Stimulated activated CD8-positive, alpha-beta memory T cell treated with anti-CD3 and anti-CD28 coated beads, Interleukin-2, amount 100 ng/mL, for 1 hour (primary cell): ENCODE measurements at places on chromosomes 1 and 21.

DNA sequence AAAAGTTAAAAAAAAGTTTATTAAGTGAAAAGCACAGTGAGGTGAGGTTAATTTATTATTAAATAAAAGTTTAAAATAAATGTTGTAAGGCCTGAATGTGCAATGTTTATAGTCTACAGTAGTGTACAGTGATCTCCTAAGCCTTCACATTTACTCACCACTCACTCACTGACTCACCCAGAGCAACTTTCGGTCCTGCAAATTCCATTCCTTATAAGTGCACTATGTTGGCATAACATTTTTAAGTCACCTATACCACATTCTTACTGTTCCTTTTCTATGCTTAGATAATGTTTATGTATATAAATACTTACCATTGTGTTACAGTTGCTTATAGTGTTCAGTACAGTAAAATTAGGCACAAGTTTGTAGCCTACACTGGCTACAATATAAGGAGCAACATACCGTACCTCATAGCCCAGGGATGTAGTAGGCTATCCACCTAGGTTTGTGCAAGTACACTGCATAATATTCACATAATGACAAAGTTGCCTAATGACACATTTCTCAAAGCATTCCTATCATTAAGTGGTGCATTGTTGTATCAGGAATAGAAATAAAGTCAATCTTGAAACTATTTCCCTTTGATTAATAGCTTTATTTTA, 426.5 kb upstream of the BRINP3 start:
- no peak for DNase-seq

GRCh38 chr1:56106531-56107274, 472.7 kb downstream of the PLPP3 start:
- no peak for DNase-seq

GRCh38 chr1:216926720-216927510, 203.7 kb upstream of the ESRRG start:
- DNase-seq = no peak

DNA sequence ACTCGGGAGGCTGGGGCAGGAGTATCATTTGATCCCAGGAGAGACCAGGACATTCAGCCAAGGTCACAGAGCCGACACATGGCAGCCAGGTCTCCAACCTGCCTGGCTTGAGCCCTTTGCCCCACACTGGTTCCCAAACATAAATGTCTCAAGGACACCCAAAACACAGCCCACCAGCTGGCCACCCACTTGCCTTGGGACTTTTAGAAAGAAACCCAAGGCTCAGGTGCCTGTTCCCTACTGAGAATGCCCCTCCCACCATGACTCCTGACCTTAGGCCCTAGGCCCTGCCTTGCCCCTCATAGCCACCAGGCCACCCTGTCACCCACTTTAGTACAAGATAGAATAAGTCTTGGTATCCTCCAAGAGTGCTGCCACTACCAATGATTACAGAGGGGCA, 41.9 kb upstream of the LRP8 start:
- no peak for DNase-seq

DNA sequence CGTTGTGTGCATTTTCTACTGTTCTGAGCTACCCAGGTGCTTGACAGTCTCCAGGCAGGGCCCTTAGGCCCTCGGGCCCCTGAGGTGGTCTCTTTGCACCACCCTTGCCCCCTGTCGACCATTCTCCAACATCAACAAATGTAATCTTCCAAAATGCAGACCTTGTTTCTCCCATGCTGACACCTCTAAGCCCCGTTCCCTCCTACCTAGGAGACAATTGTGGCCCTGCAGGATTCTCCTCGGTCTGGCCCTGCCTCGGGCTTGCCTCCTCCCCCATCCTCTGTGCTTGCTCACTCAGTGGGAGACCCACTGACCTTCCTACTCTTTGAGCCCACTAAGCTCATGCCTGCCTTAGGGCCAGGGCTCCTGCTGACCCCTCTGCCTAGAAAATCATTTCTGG, 104.2 kb upstream of the TARDBP start:
- DNase-seq = no peak

DNA sequence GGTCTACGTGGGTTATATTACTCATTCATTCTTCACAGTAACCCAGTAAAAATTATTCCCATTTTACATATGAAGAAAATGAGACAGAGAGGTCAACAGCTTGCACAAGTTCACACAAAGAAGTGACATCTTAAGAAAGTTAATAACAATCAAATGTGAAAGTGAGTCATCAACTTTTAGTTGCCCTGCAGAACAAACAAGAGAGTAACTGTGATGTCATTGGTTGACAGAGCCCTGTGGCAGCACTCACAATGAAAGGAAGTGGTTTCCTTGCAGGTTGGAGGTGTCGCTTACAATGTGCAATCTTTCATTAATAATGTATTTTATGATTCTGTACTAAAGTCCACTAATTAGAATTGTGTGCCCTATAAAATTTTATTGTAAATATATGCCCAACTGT, 369.6 kb downstream of the RYR2 start:
- DNase-seq = no peak

- DNase-seq = no peak
These were observed 97.0 kb upstream of the CD34 start for GRCh38 chr1:208007938-208008342.

DNA sequence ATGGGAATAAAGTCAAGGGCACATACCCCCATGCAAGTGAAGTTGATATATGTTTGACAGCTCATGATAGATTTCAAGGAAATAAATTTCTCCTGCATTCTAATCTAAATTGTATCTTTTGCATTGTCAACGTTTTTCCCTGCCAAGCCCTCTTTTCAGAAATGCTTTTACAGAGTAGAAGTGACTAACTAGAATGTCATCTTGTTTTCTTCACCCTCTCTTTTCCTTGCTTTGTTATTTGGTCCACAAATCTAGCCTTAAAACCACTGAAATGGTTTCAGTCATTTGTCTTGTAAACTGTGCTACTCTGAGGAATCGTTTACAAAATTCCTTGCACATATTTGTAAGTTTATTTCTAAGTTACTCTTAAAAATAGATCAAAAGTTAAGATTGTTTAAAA, 600.8 kb upstream of the CXADR start:
- no peak for DNase-seq

GRCh38 chr1:116769561-116769977, 15.3 kb downstream of the CD2 start:
- no peak for DNase-seq

- no peak for DNase-seq
These were observed 49.8 kb upstream of the FBXO28 start for GRCh38 chr1:224064150-224064549.
